ENCODE measurements at places on chromosomes 6 and 20.
A peak's percentile ranks its signal among the peaks of the same experiment; 100 is the strongest.

DNA sequence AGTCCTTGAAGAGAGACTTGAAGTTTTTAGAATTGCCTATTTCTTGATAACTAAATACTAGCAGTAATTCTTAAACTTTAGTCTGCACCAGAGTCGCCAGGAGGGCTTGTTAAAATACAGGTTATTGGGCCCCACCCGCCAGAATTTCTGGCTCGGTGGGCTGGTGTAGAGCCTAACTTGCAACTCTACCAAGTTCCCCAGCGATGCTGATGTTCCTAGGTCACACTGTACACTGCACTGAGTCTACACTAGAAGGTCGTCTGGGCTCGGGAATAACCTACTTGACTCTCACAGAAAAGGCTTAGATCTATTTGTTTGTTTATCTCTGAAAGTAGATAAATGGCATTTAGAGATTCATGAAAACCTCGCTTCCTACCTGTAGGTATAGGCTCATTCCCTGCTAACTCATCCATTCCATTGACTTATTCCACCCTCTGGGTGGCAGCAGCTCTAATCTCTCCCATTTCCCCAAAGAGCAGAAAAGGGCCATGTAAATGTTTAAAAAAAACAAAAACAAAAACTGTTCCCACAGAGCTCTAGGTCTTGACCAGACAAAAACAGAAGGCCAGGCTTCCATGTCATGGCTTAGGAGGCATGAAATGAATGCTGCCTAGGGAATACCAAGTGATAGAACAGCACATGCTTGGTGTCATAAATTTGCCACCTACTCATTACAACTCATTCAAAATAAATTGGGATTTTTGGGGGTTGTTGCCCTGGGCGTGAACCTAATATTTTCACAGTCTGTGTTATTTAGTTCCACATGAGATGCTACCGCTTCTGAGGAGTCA is 292.1 kb downstream of the ADGB start:
- no peak for DNase-seq

DNA sequence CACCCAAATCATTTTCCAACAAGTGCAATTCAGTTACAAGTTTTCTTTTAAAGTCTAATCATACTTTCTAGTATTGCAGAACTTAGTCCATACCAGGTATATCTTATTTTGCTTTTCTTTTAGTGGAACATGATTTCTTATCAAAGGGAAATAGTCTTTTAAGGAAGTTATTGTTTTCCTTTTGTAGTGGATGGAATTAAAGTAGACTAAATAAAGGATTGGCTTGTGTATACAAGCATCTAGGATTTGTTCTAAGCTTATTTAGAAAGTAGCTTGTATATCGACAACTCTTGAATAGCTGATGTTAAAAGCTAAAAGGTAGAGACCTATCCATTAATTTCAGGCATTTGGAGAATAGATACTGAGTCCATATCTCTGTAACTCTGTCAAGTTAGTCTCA is 14.8 kb downstream of the DCBLD1 start:
- DNase-seq: no peak

GRCh38 chr20:34956751-34957472 is 1.2 kb downstream of the MYH7B start:
- DNase-seq: no peak

- DNase-seq: no peak
Measured at GRCh38 chr6:22043284-22043962, 253.4 kb downstream of the PRL start.

GRCh38 chr6:106347219-106347618 is 13.3 kb upstream of the CRYBG1 start:
- no peak for DNase-seq

DNA sequence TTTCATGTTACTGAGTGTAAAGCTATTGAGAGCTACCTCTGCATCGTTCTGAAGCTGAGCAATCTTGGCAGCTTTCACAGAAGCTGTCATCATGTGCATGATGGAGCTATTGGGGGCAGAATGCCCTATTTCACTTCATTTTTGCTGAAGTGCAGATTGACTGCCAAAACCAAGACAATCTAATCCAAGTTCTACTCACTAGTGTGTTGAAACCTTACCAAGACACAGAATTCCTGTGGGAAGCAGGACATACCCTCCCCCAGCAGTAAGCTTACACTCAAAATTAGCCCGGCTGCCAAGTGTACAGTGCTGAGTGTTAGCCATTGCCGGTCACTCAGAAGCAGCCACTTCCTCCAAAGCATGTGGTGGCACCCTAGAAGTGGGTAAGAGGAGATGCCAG is 177.3 kb upstream of the TENT5A start:
- DNase-seq: peak; percentile 47

GRCh38 chr6:126432564-126432963 is 92.6 kb downstream of the CENPW start:
- no peak for DNase-seq

- DNase-seq: no peak
Measured at GRCh38 chr6:166477647-166478365, 95.1 kb upstream of the MPC1 start.

DNA sequence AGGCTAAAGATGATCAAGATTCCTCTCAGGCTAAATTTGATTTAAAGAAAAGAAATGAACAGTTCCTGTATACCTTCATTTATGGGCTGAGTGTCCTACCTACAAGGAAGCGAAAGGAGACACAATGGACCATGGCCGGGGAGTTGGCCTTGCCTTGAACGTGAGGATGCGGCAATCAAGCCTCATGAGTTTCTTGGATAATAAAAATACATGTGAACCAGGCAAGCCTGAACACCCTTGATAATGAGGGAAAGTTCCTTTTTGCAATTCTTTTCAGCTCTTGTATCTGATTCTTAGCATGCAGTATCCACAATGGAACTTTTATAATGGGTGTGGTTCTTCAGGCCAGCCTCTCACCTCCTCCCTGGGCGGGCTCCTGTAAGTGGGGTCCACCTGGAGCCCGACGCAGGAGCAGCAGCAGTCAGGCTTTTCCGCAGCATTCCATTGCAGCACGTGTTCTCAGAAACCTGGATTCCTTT is 83.8 kb downstream of the RNASET2 start:
- DNase-seq: no peak

GRCh38 chr20:9807136-9807535 is 31.7 kb downstream of the PAK5 start:
- no peak for DNase-seq

- no peak for DNase-seq
Measured at GRCh38 chr6:163419413-163420288, 5.1 kb downstream of the QKI start.

DNA sequence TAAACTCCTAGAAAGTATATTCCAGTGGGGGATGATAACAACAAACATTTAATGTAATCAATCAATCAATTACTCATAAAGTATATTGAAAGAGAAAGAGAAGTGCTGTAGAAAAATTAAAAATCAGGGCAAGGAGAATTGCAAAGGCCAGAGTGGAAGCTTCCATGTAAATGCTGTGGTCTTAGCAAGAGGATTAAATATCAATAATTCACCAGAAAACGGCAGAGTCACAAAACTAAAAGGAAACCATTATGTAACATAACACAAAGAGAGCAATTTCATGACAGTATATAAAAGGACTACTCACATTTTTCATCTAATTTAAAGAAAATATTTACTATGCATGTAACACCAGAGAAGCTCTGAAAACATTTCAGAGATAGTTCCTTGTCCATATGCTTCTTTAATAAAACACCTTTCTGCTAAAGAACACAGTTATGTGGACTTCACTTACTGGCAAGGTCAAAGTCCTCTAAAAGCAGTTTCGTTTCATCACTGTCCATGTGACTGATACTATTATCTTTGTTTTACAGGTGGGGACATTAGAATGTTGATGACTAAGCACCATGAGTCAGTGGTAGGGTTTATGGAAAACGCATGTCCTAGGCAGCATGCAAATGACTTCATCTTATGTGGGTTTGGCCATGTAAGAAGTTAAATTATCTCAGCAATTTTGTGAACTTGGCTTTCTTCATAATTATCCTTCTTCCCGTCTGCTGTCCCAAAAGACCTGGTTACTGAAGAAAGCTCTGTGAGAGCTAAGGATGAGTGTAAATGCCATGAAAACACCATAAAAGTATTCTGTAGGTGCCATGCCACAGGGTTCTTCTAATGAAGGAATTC is 185.8 kb upstream of the TENT5A start:
- DNase-seq: peak; percentile 82

DNA sequence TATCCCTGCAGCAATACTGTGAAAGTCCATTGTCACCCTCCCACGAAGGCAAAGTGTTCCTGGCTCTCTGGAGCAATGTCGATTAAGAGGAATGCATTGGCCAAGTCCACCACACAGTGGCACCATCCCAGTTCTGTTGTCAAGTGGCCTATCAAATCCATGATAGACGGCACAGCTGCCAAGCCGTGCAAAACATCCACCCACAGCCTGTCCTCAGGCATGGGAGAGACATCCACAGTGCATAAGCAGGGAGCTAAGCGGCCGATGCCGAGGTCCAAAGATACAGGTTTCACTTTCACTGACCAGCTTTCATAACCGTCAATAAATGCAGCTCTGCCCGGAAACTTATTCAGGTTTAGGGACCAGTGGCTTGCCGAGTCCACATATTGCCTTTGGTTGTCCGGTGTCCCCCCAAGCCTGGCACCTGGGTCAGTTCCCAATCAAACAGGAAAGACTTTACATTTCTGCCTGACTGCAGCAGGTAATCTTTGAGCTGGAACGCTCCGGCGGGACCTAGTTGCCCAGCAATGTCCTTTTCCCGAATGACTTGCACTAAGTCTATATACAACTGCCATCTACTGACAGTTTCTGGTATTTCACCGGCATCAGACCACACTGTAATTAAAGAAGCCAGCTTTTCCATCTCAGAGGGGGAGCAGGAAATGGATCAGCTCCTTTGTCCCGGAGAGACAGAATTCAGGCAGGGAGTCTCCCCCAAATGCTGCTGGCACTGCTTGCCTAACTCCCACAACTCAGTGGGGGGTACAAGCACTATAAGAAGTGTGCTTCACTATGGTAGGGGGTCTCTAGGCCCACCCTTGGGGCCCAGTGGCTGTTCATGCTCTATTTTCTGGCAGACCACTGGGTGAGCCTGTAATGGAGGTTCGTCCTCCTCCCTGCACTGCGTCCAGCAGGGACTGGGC is 6.3 kb downstream of the ZKSCAN3 start:
- DNase-seq: peak; percentile 73

DNA sequence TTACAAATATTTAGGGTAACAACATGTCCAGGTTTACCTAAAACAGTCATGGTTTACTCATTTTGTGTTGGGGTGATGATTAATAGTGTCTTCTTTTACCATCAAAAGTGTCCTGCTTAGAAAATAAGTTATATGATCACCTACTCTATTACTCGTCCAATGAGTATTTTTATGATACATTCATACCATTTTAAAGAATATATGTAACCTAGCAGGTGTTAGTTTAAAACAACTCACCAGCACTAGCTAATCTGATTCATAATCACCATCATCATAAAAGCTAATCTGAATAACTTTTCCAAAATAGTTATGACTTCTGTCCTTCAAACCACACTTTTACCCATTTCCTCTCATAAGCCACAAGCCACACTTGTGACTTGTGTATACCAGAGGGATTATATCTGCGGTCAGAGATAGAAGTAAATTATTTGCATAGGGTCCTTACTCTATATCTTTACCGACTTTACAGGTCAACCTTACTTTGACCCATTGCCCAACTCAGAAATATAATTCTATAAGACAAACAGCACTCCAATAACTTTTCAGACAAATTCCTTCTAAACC is 33.3 kb upstream of the NRN1 start:
- DNase-seq: no peak

- DNase-seq: no peak
Measured at GRCh38 chr6:14455876-14456648, 338.5 kb downstream of the CD83 start.

GRCh38 chr20:35661908-35662307 is 2.8 kb downstream of the CPNE1 start:
- DNase-seq: no peak

DNA sequence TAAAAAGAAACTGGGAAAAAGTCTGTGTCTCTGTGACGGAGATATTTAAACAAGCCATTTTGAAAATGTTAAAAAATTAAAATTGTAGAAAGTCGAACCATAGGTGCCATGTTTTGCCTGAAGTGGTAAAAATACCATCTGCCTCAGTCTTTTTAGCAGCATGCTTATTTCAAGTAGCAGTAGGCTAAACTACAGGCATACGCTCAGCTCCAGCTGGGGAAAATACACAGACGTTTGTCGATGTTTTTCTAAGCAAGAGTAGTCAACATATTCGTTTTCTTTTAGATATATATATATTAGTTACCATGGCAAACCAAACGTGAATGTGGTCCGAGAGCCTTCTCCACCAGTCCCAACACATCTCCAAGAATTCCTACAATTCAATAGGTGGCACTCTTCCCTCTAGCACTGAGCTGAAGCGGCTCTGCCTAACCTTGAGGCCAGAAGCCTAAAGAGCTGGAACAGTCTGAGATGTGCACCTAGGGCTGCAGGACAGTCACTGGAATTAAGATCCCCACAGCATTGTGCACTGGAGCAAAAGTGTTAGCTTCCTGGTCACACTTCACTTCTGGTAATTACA is 70.2 kb upstream of the BEND3 start:
- no peak for DNase-seq

DNA sequence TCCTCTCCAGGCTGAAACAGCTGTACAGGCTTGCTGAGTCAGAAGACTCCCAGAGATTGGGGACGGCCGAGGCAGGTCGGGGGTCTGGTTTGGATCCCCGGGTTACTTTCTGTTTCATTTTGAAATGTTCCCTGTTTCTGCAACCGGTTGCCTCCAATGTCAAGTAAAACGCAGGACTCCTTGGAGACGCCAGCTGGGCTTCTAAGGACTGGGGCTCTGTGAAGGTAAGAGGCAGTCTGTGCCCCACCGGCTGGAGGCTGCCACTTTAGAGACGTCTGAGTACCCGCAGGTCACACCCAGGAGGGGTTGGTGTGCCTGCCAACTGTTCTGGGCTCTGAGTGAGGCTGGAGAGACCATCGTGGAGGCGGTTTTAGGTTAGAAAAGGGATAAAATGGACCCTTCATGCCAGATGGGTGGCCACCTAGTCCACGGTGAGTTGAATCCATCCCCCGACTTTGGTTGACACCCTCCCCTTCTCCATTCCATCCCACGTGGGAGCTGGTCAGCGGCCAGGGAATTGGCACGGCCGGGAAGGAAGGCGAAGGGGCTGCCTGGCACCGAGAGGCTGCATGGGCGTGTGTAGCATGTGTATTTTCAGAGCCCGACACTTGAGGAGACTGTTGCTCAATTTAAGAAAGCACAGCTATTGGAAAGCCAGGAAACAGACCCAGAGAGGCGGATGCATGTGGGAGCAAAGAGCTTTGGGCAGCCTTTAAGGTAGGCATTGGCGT is 240.9 kb downstream of the PHACTR1 start:
- DNase-seq: peak; percentile 8

DNA sequence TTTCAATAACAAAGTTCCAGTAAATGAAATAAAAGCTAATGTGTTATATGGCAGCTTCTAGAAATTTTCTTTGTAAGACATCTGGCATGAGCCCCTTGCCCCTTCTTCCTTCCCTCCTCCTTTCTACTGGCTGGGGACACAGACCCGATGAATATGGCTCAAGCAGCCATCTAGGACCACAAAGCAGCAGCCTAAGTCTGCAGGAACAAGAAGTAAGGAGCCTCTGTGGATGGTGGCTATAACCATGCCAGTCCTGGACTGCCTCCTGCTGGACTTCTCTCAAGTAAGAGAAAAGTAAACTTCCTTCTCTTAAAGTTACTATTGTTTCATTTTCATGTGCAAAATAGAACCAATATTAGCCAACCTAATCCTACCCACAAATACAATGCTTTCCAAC is 114.9 kb upstream of the DST start:
- no peak for DNase-seq

GRCh38 chr6:28586962-28587745 is 61.5 kb downstream of the GPX5 start:
- no peak for DNase-seq

GRCh38 chr6:125989631-125990030 is 3.3 kb downstream of the TRMT11 start:
- no peak for DNase-seq

All from AG09309 (cell line).